ENCODE measurements at places on chromosomes 11 and 22. TPM values are rescaled to one million over a fixed set of nuclear protein-coding genes. Genes with fewer than 3 reads are reported as not detected.

RASGRP2 gene
- 40.6 TPM for total RNA-seq

PGA5 gene
- 0.67 TPM for total RNA-seq

DNA sequence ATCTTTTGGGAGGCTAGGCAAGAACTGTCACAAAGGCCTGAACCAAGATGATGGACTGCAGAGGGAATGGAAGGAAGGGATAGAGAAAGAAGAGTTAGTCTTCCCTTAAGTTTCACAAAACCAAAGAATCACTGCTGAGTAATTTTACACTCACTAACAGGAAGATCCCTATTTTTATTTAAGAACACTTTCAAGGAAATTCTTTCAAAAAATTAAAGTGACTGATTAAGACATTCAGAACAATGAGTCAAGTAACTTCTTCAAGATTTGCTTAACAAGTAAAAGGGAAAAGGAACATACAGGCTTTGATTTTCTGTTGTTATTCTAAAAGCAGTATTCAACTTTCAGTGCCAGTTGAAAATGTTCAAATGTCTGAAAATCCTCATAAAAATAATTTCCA lies 3.1 kb downstream of the PITPNB start:
- DNase-seq: no peak
- H3K27me3 ChIP-seq: no peaks in the 10 kb centered on the region
- no peak overlapping the region for H3K4me3 ChIP-seq

TCN2 gene
- total RNA-seq: 30.0 TPM

- no peak for DNase-seq
- H3K36me3 ChIP-seq: no peaks in the 10 kb centered on the region
- H3K4me1 ChIP-seq: no peaks in the 10 kb centered on the region
- H3K27ac ChIP-seq: no peak overlapping the region
- H3K27me3 ChIP-seq: peaks cover 9% of the 10 kb centered on the region
- H3K4me3 ChIP-seq: no peak overlapping the region
These were observed 4.2 kb downstream of the TTLL8 start for GRCh38 chr22:50053861-50054260.

FUT4 gene
- 8.0 TPM for total RNA-seq

DNA sequence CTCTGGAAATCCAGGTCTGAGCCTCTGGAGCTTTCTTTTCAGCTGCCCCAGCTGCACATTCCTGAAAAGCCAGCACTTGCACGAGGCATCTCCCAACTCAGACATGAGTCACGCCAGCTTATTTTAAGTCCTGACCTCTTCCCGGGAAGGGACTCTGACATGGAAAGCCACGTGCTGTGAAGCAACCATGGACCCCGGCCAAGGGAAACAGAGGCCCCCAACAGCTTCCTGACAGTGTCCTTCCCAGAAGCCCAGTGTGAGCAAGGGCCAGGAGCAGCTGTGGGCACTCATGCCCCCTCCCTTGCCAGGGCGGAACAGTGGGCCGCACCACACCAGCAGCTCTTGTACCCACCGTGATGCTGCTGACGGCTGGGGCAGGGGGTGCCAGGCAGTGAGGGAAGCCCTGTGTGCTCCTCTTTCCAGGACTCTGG lies 118.8 kb upstream of the CADM1 start:
- no peaks in the 10 kb centered on the region for H3K27me3 ChIP-seq
- no peak overlapping the region for H3K27ac ChIP-seq
- H3K36me3 ChIP-seq: no peaks in the 10 kb centered on the region
- no peak for DNase-seq
- no peak overlapping the region for H3K4me3 ChIP-seq

KRTAP5-8 gene
- total RNA-seq: not detected

DNA sequence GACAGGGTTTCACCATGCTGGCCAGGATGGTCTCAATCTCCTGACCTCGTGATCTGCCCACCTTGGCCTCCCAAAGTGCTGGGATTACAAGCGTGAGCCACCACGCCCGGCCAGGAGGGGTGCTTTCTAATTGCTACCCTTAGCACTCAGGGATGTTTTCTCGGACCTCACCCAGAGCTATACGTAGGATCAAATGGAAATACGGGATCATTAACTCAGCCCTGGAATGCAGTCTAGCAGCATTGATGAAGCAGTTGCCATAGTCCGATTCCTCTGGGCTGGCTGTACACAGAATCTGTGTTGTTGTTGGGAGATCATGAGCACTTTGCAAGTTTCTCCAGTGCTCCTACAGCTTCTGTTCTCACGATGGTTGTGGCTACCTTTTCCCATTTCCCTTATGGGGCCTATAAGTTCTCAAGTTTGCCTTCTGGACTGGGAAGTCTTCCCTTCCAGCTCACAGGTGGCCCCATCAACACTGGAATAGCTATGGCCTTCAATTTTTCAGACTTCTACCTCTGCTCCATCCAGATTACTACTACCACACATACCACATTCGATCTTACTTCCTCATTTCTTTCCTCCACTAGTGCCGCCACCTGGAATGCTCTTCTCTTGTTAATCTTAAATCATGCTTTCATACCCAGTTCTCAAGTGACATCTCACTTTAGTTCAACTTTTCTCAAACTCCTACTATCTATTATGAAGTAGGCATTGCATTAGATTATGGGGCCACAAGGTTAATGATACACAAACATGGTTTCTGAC lies 16.1 kb upstream of the PCF11 start:
- no peak overlapping the region for H3K4me3 ChIP-seq
- no peak overlapping the region for H3K27ac ChIP-seq
- no peaks in the 10 kb centered on the region for H3K4me1 ChIP-seq
- no peaks in the 10 kb centered on the region for H3K36me3 ChIP-seq

TMEM191C gene
- total RNA-seq: 0.74 TPM

DNA sequence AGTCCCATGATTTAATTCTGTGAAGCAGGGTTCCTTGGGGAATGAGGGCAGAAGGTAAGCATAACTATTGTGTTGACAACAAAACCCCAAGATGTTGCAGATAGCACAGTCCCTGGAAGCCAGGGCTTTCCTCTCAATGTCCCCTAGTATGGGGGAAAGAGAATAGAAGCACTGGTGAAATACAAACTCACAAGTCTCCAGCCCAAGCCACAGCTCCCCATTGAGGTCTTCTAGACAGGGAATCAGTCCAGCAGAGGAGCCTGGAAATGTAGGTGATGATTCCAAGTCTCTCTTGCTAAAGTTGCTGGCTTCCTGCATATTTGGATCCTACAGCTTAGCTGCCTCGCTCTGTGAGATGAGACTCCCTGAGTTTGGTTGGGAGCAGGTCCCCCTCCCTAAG lies 31.7 kb upstream of the DRD2 start:
- no peak overlapping the region for H3K4me3 ChIP-seq
- no peak overlapping the region for H3K27ac ChIP-seq
- no peaks in the 10 kb centered on the region for H3K36me3 ChIP-seq
- no peak for DNase-seq
- no peaks in the 10 kb centered on the region for H3K27me3 ChIP-seq

MS4A7 gene
- total RNA-seq: not detected

- no peak for DNase-seq
- peak overlapping the region; percentile 73 for H3K4me3 ChIP-seq
- H3K27me3 ChIP-seq: peaks cover 23% of the 10 kb centered on the region
These were observed 3.8 kb upstream of the ADORA2A start for GRCh38 chr22:24423519-24424000.
